ENCODE measurements at places on chromosomes 16 and 17.

- DNase-seq, result no peak
These were observed 184.4 kb downstream of the HAPSTR1 start for GRCh38 chr16:9275816-9276354.

DNA sequence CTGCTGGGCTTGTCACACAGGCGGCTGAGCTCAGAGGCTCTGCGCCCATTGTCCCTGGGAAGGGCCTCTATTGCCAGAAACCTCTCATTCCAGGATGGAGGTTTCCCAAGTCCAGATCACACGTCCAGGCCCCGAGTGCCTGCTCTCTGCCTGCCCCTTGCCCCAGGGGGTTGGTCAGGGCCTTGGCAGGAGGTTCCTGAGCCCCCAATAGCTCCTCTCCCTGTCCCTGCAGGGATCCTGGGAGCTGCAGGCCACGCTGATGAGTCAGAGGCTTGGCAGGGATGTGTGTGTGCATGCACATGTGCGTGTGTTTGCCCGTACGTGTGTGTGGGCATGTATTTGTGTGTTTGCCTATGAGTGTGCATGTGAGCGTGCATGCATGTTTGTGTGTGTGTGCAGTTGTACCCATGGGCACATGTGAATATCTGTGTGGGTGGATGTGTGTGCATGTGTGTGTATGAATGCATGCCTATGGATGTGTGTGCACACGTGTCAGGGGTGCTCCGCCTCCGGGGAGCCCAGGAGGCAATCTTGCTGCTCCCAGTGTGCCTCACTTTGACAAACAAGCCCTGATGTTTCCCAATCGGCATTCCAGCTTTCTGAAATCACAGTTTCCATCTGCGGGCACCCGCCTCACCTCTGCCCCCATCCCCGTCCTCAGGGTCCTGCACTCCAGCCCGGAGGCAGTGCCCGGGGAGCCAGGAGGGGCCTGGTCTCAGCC lies 98.4 kb upstream of the GSE1 start:
- DNase-seq, result no peak

DNA sequence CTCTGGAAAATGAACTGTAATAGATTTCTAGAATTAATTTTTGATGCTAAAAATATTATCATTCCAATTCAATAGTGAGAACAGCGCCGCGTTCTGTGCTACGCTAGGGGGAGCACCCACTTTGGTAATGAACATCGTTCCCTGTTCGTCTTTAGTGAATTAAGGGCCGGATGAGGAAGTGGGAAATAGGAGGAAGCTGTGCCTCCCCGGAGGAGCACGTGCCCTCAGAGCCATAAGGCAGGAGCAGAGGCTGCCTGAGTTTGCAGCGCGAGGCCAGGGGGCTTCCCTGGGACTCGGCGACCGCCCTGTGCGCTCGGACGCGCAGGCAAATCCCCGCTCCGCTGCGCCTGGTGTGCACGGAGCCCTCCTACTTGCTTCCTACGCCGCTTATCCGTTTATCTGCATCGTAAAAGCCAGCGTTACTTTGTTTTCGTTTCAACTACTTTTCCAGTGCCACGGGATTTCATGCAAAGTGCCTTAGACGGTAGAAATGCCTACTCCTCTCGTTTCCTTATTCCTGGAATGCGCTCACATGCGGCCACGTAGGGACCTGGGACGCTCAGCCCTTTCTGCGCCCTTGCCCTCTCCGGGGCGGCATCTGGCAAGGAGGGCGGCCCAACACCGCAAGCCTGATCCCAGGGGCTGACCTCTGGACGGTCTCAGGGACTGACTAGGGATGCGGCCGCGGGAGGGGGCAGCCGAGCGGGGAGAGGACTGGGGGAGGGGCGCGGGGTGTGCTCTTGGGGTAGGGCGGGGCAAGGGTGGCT lies 76.4 kb downstream of the KCNJ12 start:
- DNase-seq, result peak; percentile 5

- DNase-seq, result no peak
These were observed 108.5 kb downstream of the RAB11FIP4 start for GRCh38 chr17:31499771-31500554.

DNA sequence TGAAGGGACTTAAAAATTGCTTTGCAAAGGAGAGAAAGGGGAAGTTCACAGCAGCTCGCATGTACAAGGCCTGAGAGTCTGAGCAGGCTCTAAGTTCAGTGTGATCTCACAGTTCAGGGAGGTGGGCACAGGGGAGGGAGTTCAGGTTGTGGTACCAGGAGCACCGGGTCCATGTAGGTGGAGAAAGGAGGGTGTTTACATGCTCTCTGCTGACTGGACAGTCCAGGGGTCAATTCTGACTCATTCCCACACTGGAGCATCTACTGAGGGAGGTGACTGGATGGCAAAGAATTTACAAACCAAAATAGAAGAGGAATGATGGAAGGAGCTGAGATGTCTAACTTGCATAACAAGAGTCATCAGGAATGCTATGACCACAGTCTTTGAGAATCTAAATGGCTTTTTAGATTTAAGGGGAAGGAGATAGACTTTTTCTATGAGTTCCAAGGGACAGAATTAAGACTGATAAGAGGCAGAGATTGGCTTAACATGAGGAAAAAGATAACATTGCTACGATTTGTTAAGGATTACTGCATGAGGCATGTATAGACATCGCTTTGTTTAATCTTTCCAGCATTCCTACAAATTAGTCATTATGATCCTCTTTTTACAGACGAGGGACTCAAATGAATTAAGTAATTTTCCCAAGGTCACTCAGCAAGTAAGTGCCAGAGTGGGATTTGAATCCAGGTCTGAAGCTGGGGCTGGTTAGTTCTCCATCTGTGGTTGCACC lies 29.9 kb downstream of the MIS12 start:
- DNase-seq, result no peak

DNA sequence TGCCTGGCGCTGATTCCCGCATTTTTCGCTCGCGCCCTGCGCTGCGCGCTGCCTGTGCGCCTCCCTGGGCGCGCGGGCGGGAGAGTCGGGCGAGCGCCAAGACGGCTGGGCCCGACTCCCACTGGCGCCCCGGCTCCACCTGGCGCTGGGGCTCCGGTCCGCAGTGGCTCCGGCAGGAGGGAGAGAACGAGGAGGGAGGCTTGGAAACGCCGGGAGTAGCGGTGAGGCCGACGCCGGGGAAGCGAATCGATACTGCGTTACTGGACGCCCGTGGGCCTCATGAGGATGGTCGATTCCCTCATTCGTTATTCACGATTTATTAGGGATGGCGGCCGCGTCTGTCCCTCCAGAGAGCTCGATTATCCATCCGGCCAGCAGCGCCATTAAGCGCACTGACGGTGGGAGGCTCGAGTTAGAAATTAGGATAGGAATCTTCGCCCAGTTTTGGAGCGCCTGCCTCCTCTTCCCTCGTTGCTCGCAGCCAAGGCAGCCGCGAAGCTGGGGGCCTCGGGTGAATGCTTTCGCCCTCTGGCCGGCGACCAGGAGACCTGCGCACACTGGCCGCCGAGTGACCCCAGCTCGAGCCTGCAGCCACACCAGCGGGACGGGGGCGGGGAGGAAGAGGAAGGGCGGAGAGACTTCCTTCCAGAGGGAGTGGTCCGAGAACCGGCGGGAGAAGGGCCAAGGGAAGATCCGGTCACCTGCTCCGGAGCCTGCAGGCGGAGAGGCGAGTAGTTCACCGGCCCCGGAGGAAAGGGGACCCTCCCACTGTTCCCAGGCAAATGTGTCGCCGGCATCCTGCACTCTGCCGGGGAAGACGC lies 1.3 kb upstream of the PCGF2 start:
- DNase-seq, result no peak

DNA sequence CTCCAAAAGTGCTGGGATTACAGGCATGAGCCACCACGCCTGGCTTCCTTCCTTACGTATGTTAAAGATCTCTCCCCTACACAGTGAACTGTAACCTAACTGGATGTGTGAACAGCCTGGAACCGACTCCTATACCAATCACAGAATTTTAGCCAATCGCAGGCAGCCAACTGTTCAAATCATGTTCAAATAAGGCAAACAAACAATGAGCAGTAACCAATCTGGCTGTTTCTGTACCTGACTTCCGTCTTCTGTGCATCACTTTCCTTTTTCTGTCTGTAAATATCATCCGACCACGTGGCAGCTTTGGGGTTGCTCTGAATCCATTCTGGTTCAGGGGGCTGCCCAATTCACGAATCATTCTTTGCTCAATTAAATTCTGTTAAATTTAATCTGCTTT lies 27.5 kb downstream of the TEKT5 start:
- DNase-seq, result no peak

DNA sequence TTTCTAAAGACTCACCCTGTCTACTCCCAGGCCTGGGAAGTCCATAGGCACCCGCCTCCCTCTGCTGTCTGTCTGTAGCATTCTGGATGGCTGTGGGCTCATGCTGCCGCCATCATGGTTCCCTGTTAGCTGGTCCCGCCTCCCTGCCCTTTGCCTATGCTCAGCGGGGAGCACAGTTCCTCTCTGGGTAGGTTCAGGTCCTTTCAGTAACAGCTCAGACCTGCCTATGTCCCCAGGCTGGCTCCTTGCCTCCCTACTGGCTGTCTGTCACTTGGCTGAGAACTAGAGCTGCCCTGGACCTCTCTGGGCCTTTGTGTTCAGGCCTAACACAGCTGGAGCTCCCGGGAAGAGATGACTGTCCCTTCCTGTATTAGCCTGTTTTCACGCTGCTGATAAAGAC lies 317.9 kb downstream of the SNX29 start:
- DNase-seq, result no peak

DNA sequence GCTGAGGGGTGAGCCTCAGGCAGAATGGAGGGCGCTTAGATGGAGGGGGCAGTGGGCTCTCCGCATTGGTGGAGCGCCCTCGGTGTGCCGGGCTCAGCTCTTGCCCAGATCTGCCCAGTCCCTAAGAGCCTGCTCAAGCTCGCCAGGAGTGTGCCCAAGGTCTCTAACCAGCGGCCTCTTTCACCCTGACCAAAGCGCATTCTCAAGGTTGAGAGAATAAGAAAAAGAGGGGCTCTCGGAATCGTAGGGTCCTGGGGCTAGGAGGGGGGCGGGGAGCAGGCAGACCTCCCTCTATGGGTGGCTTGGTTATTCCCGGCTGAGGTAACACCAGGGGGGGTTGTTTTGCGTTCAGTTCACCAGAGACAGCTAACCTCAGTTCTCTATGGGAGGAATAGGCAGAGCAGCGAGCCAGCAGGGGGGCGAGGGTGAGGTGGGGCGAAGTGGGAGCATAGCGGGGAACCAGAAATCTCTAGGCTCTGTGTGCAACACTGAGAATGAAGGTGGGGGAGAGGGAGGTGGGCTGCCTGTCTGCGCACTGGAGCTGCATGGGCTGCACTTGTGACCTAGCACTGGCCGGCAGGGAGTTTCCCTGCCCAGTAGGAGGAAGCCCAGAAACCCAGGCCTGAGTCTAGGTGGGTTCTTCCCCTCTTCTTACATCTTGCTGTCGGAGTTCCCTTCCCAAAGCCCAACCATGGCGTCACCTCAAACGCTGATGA lies 3.0 kb downstream of the TMEM132E start:
- DNase-seq, result no peak

- DNase-seq, result no peak
These were observed 185.5 kb upstream of the NLRP1 start for GRCh38 chr17:5769593-5770354.

DNA sequence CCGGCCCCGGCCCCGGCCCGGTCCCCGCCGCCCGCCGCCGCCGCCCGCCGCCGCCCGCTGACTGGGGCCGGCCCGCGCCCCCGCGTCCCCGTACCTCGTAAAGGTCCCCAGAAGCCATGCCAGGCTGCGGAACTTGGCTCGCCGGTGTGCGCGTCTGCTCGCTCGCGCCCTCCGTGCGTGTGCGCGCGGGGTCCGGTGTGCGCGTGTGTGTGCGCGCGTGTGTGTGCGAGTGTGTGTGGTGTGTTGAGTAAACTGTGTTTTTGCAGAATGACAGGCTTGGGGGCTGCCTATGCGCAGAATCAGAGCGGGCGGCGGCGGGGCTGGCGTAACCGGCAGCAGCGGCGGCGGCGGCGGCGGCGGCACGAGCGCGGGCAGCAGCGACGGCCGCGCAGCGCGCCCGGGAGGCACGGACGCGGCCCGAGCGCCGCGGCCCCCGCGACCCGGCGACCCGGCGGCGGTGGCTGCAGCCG lies 307 bp downstream of the CDYL2 start:
- DNase-seq, result peak; percentile 32

DNA sequence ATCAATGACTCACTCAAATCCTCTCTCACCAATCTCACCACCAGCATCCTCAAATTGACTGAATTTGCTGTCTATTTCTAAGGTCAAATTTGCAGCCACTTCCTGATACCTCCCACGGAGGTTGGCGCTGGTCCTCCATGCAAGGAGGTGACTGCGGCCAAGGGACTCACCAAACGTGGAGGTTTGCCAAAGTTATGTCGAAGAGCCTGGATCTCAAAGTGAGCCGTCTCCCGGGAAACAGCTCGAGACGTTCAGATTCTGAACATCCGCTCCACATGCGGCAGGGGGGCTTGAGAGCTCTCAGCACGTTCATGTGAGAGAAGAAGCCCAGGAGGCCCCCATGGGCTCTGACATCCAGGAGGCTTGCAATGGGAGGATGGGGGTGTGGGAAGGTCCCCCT lies 22.6 kb downstream of the LGALS3BP start:
- DNase-seq, result no peak

GRCh38 chr17:7403043-7403726 lies 712 bp downstream of the TMEM256 start:
- DNase-seq, result peak; percentile 16

- DNase-seq, result peak; percentile 42
These were observed 950 bp downstream of the KLHDC4 start for GRCh38 chr16:87764600-87765472.

DNA sequence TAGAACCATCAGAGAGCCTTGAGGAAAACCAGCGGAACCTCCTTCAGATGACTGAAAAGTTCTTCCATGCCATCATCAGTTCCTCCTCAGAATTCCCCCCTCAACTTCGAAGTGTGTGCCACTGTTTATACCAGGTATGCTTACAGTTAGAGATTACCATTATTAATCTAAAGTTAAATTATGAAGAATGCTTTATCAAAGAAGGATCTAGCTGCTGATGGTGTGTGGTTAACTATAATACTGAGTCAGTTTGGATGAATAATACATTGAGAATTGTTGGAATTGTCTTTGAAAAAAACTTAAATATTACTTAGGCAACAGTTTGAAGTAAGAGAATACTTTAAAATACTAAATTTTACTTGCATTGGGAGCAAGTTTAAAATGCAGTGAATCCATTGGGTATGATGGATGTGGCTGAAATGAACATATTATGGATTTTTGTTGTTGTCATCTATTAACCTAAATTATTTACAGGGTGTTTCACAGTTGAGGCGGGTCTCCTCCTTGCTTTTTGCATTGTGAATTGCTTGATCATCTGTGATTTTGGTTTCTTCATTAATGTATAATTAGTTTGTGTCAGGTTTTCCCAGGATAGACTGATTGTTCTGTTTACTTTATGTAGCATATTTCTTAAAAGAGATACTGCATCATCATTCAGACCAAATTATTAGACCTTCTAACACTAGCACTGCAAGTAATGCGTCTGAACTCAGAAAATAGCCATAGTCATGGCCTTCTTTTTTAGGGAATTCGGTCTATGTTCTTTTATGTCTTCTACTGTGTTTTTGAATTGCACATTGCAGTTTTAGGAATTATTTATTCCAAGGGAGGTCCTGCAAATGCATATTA lies 47.8 kb downstream of the OMG start:
- no peak for DNase-seq

DNA sequence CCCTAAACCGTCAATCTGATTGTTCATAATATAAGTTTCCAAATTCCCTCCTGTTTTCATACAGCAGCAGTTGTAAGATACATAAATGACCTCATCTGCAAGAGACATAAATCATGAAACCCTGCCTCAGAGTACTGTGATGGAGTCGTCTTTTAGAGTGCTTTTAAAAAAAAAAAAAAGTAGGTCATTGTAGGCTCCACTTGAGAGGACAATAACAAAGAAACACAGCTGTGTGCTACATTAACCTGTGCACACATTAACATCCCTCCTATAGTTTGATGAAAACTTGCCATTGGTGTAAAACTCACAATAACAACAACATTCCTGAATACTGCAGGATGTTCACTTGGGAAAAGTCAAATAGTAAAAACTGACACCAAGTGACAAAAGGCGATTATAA lies 56.5 kb downstream of the XPO6 start:
- no peak for DNase-seq

Data from OCI-LY7 (cell line).